ENCODE measurements at places on chromosomes 12 and 14.

GRCh38 chr14:75340921-75341320, 62.3 kb downstream of the FOS start:
- peak; percentile 97 for DNase-seq

DNA sequence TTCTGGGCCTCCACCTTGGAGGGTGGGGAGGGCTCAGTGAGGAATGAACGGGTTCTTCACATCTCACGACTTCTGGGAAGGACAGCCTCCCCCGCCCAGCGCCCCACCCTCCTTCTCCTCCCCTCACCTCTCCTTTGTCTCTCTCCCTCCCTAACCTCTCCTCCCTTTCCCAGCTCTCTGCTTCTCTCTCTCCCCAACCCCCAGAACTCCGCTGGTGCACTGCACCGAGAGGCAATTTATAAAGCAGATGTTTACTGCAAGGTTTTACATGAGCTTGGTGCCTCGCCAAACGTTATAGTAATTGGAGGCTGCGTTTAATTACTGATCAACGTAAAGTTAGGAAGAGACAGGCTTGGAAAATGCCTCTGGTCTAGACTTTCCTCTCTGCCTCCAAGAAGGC, 42.9 kb upstream of the FAM222A start:
- no peak for DNase-seq

- no peak for DNase-seq
Measured at GRCh38 chr12:104056419-104056972, 6.5 kb upstream of the GLT8D2 start.

DNA sequence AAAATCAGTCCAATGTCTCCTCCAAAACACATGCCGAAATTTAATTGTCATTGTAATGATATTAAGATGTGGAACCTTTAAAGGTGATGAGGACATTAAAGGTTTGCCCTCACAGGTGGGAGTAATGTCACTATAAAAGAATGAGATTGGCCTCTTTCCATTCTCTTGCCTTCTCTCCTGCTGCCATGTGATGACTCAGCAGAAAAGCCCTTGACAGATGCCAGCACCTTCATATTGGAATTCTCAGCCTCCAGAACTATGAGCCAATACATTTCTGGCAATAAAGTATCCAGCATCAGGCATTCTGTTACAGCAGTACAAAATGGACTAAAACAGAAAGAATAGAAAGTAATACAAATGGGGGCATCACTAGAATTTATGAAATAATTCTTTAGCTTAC, 609.7 kb downstream of the SLC16A7 start:
- DNase-seq: no peak

DNA sequence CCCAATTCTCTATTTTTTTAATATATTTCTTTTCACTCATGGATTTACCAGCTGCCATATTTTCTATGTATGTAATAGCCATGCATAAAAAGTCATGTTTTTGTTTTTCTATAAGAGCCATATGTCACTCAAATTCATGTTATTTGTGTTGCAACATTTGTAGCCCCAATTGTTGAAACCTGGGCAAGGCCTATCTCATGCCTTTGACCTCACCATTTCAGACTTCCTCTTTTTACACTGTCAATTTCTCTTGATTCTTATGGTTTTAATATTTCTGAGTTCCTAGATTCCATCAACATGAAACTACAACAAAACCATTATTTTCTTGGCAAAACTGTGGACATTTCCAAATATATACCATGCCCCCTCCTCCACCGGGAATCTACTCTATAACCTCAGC, 647.5 kb downstream of the C12orf50 start:
- peak; percentile 27 for DNase-seq

GRCh38 chr12:108320507-108321293, 18.4 kb downstream of the CMKLR1 start:
- peak; percentile 51 for DNase-seq

DNA sequence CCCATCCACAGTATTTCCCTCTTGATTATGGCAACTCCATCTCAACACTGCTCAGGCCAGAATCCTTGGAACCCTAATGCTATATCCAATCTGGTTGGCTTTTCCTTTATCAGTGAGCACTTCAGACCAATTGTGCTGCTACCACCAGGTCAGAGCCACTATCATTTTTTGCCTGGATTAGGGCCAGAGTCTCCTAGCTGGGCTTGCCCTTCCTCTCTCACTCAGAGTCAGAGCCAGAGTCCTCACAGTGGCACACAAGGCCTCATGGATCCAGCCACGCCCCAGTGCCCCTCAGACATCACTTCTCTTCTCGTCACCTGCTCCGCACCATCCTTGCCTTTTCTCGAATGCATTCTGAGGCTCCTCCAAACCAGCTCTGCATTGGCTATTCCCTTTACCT, 211.1 kb downstream of the ANO6 start:
- no peak for DNase-seq

- DNase-seq: no peak
Measured at GRCh38 chr12:114093520-114093919, 127.4 kb upstream of the RBM19 start.

DNA sequence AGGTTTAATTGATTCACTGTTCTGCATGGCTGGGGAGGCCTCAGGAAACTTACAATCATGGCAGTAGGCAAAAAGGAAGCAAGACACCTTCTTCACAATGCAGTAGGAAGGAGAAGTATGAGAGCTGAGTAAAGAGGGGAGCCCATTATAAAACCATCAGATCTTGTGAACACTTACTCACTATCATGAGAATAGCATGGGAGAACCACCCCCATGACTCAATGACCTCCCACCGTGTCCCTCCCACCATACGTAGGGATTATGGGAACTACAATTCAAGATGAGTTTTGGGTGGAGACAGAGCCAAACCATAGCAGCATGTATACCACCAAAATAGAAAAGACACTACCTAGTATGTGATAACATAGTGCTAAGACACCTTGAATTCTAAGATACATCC, 2.9 kb upstream of the HMGA2 start:
- DNase-seq: no peak

DNA sequence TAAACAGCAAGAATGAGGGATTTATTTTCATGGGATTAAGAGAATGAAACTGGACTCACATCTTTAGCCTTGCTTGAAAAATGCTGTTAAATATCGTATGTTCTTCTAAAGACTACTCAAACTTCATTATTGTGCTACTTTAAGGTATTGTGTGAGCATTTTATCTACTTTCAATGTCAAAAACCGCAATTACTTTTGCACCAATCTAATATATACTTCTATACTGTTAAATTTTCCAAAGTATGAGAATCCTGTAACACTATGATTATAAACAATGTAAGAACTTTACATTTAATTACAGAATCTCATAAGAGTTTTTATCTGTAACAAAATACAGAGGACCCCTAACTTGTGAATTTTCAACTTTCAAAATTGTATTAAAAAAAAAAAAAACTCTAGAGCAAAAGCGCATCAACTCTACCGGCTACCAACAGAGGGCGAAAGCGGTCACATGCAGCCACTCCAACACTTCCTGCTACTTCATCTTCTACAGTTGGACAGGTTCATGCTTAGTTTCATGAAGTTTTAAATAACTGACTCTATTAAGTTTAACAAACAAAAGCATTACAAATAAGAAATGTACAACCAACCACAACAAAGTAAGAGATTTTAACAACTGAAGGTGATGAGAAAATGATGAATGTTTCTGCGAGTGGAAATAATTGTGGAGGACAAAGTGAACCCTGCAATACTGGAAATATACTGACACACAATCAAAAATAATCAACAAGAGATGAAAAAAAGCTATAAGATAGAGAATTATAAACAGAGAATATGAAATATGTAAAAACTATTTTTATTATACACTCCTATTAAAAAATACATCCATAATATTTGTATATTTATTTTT, 210.9 kb downstream of the MED13L start:
- peak; percentile 78 for DNase-seq

DNA sequence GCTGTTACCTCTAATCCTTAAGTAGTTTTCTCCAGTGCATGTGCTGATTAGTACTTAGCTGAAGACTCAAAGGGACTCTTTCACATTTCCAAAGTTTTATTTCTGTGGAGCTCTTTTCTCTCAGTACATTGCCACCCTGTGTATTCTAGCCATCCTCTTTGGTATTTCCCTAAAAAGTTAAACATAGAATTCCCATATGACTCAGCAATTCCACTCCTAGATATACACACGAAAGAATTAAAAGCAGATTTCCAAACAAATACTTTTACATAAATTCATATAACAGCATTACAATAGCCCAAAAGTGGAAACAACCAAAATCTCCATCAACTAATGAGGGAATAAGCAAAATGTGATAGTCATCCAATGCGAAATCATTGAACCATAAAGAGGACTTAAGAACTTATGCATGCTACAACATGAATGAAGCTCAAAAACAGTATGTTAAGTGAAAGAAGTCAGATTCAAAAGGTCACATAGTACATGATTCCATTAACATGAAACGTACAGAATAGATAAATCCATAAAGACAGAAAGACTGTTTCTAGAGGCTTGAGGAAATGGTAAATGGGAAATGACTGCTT, 9.0 kb upstream of the NOVA1 start:
- DNase-seq: no peak

- DNase-seq: no peak
Measured at GRCh38 chr12:95213928-95214327, 3.3 kb downstream of the FGD6 start.

- DNase-seq: no peak
Measured at GRCh38 chr12:127113945-127114344, 1153.0 kb upstream of the TMEM132C start.

DNA sequence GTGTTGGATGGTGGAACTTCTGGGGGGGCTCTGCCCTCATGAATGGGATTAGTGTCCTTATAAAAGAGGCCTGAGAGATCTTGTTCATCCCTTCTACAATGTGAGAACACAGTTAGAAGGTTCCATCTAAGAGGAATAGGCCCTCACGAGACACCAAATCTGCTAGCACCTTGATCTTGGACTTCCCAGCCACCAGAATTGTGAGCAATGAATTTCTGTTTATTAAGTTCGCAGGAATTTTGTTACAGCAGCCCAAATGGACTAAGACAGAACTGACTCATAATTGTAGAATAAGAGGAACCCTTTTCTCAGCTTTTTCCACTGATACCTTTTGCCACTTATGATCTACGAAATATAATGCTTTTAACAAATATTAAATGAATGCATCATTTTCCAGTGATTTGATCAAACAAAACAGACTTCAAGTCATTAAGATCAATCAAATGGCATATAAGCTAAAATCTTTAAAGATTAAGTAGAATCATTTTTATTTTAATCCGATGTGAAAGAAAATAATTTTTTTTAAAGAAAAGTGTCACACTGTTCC, 68.2 kb downstream of the HECTD1 start:
- no peak for DNase-seq

DNA sequence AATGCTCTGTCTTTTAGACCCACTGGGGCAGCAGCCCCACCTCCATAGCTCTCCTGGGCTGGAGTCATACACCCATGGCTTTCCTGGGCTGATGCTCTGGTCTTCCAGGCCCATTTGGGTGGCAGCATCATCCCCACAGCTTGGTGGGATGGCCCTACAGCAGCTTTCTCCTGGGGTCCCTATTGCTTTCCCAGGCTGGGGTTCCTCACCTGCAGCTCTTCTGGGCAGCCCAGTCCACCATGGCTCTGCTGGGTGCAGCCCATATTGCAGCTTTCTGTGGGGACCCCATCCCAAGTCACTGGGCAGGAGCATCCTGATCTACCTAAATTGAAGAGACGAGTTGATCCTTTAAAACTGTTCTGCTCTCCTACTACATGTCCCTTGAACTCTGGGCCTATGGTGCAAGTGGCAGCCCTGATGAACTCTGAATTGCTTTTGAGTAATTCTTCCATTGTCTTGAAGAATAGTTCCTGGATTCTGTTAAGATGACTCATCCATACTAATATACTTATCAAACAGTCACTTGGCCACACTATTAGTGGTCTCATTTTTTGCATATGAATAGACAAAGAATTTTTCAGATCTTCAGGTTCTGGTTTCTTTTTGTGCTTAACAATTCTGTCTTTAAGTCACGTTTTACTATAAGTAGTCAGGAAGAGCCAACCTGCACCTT, 390.1 kb downstream of the DPF3 start:
- no peak for DNase-seq

- no peak for DNase-seq
Measured at GRCh38 chr14:35406090-35406489, 1.5 kb upstream of the NFKBIA start.

- DNase-seq: no peak
Measured at GRCh38 chr12:101792046-101792931, 38.5 kb downstream of the GNPTAB start.

DNA sequence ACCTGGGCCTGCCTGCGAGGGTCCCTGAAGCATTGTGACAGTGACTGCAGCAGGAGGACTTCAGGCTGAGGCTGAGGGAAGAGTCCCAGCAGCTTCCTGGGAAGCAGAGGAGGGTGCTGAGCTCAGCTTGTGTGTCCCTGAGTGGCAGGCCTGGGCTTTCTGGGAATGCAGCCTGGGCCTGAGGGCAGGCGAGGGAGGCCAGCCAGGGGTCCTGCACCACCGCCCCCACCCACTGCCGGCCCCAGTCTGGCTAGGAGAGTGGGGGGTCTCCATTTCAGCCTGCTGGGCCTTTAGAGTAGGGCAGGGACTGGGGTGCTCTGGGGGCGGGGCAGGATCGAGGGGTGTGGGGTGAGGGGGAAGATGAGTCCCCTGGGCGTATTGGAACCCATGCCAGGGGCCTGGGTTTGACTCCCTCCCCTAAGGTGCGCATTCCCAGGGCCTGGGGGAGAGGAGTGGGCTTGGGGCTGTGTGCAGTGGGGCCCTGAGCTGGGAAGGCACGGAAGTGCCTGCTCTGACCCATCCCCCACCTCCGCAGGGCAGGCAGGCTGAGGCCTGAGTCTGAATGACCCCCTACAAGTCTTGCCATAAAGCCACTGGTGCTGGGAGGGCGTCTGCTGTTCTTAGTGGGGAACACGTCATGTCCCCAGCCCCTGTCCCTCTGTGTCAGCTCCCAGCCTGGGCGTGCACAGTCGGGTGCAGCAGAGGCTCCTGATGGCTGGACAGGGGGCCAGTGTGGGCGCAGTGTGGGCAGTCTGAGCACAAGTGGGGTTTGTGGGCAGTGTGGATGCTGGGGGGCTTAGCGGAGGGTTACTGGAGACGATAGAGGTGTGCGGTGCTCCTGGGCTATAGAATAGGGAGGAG, 46.4 kb downstream of the KRT80 start:
- no peak for DNase-seq

GRCh38 chr14:48504921-48505320, 829.5 kb upstream of the MDGA2 start:
- no peak for DNase-seq

- DNase-seq: no peak
Measured at GRCh38 chr14:72643317-72643801, 250.5 kb downstream of the DPF3 start.

GRCh38 chr12:23217158-23217557, 592.2 kb downstream of the ETNK1 start:
- DNase-seq: peak; percentile 20
